Effector memory CD8-positive, alpha-beta T cell (primary cell): ENCODE measurements at places on chromosomes 11 and 22.

- DNase-seq: no peak
These were observed 31.2 kb downstream of the KMT5B start for GRCh38 chr11:68181719-68182451.

GRCh38 chr11:9104580-9104979 lies 13.2 kb upstream of the SCUBE2 start:
- DNase-seq: no peak

GRCh38 chr11:45660729-45661438 lies 4.5 kb downstream of the CHST1 start:
- no peak for DNase-seq

DNA sequence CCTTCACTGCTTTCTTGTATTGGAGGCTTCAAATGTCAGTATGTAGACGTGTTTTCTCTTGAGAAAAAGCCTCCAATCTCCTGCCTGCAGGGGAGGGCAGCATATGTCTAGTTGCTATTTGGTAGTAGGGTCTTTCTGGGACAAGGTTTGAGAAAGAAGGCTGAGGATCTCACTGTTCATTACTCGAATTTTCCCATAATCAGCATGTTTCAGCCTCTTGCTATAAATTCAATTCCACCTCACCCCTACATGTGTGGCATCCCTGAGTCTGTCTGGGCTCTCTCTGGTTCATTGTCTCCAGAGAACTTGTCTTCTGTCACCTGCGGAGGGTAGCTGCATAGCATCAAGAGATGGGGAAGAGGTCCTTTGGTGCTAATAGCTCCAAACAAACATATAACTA lies 19.5 kb upstream of the CCDC83 start:
- DNase-seq: no peak

DNA sequence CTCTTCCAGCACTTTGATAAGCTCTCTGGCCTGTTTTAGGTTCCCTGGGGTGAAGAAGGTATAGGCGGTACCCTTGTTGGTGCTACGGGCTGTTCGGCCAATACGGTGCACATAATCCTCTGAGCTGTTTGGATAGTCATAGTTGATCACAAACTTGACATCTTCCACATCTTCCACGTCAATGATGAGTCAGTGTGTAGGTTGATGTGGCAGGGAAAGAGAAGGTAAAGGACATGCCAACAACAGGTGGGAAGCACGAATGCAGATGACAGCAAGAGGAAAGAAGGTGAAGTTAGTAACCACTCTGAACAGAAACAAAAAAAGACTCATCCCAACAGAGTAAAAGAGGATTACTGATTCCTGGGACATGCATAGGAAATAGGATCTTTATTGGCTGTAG lies 18.2 kb downstream of the DDX17 start:
- DNase-seq: no peak

GRCh38 chr22:20117633-20118299 lies 740 bp upstream of the TRMT2A start:
- peak; percentile 44 for DNase-seq

- DNase-seq: no peak
These were observed 1.9 kb downstream of the ESAM start for GRCh38 chr11:124760205-124760652.

DNA sequence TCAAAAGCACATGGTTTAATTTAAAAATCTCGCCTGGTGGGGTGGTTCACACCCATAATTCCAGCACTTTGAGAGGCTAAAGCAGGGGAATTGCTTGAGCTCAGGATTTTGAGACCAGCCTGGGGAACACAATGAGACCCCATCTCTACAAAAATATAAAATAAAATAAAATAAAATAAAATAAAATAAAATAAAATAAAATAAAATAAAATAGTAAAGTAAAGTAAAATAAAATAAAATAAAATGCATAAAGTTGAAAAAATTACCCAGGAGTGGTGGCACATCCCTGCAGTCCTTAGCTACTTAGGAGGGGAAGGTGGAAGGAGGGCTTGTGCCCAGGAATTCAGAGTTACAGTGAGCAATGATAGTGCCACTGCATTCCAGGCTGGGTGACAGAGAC lies 88.7 kb upstream of the MS4A8 start:
- no peak for DNase-seq

DNA sequence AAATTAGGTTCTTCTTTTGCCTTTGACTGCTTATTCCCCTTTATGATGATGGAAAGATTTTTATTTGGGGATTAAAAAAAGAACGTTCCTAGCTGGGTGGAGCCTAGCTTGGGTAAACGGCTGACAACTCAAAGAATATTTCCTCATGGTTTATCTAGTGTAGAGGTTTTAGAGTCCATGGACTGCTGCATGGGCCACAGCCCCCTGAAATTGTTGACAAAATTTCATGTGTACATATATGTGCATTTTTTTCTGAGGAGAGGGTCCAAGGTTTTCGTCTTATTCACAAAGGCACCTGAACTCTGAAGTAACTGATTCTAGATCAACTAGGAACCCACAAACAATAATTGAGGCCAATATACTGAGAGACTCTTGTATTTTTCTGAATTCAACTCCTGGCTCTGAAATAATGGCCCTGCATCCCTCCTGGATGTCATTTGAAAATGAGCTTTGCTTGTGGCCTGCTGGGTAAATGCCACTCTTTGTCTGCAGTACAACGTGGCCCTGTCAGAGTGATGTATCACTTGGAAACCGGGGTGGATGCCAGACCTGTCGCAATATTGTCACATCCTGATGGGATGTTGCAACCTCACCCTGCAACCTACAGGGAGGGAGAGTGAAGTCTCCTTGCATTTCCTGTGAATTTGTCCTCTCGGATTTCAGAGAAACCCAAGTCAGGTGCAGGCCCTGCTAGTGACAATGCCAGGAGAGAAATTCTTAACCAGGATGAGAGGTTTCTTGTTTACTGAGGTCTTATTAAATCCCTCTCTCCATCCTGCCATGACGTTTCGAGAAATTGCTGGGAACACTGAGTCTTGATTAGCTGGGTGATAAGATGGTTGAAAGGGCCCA lies 33.8 kb downstream of the EHF start:
- no peak for DNase-seq

DNA sequence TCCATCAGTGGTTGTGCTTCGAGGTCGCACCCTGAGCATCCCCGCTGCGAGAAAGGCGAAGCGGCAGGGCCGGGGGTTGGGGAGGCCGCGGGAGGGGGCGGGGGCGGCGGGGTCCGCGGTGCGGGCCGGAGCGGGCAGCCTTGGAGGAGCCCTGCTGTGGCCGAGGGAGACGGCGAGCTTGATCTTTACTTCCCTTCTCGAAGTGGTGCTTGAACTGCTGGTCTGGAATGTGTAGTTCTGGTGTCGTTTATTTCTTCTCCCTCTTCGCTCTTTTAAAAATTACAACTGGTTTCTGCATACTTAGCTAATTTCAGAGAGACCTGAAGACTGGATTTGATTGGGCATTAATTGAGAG lies 1.1 kb downstream of the APLP2 start:
- DNase-seq: no peak

GRCh38 chr11:10302744-10303557 lies 1.9 kb upstream of the ADM start:
- DNase-seq: peak; percentile 68

DNA sequence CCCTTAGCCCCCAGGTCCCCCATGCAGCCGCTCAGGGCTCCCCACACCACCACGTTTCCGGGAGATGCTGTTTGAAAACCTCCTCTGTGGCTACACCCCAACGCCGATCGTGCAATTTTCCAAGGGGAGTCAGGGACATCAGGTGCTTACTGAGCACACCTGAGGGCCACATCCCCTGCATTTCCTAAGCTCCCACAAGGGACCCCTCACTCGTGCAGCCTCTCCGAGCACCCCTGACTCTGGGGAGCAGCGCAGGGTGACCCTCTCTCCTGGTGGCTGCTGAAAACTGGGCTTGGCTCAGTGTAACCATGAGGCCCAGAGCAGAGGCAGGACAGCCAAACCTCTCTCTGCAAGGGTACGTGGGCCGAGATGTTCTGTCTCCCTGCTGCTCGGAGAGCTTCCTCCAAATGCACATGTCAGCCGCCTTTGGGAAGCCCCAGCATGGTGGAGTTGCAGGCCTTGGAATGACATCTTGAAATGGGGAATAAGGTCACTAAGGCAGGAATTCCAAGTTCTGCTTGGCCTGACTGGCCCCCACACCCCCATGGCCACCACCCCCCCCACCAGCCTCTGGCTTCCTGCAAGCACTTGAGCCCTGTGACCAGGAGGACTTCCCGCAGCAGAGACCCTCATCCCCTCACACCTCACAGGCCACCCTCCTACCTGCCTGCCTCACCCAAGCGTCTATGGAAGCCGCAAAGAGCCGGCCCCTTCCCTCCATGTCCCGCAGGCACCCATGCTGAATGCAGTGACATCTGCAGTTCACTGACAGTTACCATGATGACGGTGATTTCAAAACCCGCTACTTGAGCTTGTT lies 257.4 kb downstream of the BRD1 start:
- DNase-seq: no peak

DNA sequence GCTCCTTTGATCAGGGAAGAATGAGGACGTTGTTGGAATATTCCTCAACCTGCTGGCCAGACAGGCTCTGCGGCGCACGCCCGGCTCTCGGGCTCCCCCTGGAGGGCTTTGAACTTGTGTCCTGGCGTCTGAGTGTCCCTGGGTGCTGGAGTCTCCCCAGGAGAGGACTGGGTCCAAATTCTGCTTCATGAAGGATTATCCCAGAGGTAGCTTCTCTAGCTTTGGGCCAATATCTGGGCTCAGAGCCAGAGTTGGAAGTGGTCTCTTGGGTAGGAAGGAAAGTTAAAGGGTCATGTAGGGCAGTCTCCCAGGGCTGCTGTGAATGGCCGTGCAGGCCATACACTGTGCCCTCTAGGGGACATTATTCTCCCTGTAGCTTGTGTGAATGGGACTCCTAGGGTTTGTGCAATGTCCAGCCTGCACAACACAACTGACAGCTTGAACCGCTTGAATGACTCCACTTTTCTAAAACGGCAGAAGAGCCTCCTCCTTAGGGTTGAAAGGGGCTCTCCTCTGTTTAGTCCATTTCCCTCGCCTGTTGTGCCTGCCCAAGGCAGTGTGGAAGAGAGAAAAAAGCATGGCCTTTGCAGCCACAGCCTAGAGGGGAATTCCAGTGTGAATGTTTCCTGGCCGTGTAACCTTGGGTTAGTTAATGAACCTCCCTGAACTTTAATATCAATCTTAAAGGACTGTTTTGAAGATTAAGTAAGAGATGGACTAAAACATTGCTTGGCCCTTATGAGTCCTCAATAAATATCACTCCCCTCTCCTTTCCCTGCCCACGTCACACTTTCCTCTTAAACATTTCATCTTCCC lies 111.2 kb upstream of the THY1 start:
- DNase-seq: peak; percentile 25

DNA sequence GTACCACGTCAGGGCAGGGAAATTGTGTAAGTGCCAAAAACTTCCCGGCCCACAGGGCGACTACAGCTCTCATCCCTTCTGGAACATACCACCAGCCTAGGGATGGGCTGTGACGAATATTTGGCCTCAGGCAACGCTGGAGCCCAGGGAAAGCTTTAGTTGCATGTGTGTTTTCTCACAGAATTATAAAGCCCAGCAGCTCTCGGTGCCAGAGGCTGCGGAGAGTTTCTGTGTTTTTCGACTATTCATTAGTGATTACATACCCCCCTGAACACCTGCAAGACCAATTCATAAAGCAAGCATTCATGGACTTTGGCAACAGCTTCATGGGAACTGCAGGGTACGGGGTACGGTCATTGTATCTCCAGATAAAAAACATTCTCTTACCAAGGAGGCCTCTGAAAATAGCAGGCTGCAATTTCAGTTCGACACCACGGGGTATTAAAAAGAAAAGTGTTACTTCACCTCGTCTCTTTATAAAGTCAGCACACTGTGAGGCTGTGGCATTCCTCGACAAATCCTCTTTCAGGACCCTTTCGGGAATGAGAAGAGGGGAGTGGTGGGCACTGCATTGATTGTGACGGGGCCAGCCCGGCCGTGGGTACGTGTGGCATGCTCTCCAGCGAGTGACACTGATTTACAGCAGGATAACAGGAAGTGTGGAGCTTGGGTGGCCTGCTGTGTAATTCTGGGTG lies 243.6 kb upstream of the SORL1-AS1 start:
- DNase-seq: no peak

- DNase-seq: no peak
These were observed 13.5 kb downstream of the MCAT start for GRCh38 chr22:43129426-43130425.

- no peak for DNase-seq
These were observed 116.8 kb downstream of the ZBTB16 start for GRCh38 chr11:114176321-114176720.

DNA sequence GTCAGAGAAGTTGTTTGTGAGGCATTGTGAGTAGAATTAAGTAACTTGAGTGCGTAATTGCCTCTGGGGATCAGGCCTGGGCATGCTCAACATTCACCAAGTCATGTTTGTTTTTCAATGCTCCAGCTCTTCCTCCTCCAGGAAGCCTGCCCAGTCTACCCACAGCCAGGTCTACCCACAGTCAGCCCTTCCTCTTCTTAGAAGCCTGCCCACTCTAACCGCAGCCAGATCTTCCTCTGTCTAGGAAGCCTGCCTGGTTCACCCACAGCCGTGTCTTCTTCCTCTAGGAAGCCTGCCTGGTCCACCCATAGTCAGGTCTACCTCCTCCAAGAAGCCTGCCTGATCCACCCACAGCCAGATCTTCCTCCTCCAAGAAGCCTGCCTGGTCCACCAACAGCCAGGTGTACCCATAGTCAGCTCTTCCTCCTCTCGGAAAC lies 25.0 kb downstream of the LRP5 start:
- DNase-seq: no peak

DNA sequence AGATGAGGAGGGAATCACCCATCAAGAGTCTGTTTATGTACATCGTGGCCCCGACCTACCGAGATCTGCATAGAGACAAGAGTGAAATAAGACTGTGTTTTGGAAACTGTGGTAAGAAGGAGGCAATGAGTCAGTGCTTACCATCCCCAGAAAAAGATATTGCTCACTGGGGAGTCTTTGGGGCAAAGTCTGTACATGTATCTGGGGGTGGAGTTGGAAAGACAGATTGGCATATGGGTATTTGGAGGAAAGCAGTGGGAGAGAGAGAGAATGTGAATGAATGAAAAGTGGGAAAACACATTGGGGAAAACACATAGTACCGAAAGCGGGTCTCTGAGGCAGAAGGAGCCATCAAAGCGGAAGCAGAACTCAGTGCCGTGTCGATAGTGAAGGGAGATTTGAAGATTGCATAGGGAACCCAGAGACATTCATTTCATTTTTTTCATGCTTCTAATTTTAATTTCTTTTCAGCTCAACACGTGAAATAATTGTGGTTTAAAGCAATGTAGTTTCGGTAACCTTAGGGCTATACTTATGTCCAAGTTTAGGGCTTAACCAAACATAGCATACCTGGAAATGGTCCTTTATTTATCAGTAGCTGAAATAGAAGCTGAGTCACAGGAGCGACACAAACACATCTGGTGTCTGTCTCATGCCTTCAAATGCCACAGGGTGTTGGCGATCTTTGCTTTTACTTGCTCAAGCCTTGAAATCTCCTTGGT lies 98.6 kb upstream of the CD44 start:
- DNase-seq: peak; percentile 70

GRCh38 chr11:83319346-83319745 lies 33.2 kb upstream of the CCDC90B start:
- DNase-seq: no peak
